ENCODE measurements at places on chromosomes 7 and 10.

DNA sequence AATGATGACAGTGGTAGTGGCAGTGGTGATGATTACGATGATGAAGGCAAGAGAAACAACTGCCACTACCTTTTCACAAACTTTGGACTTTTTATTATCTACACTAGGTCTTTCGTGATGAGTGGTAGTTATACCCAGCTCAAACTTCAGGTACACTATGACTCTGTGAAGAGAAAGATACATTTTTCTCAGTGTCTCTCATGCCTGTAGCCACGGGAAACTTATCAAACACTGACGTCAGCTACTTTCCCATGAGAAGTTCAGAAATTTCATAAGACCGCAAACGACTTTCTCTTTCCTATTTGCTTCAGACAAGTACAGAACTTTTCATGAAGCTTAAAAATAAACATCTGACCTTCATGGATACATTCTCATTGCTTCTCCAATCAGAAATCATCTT lies 57.0 kb downstream of the CALD1 start:
- DNase-seq: no peak

- no peak for DNase-seq
Measured at GRCh38 chr10:42983591-42983990, 93.3 kb upstream of the RET start.

GRCh38 chr7:13420726-13421125 lies 568.7 kb downstream of the ETV1 start:
- DNase-seq: no peak

DNA sequence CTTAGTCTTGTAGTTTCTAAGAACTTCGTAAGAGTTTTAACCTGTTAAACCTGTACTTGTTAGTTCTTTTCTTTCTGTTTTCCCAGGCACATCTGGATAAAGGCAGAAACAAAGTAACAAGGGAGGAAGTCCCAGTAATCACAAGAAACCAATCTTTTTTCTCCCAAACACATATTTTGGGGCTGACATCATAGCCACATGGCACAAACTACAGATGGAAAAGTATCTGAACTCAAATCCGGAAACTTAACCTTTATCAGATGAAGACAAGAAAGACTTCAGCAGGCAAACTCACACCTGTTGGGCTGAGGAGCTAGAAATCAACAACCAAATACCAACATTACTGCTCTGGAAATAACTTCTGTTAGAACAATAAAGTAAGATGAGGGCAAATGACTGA lies 67.1 kb downstream of the CUBN start:
- no peak for DNase-seq

- no peak for DNase-seq
Measured at GRCh38 chr7:135929249-135929648, 47.9 kb downstream of the MTPN start.

- DNase-seq: no peak
Measured at GRCh38 chr10:104197364-104197763, 34.8 kb downstream of the CFAP43 start.

GRCh38 chr7:105838627-105839231 lies 37.7 kb downstream of the ATXN7L1 start:
- DNase-seq: no peak

DNA sequence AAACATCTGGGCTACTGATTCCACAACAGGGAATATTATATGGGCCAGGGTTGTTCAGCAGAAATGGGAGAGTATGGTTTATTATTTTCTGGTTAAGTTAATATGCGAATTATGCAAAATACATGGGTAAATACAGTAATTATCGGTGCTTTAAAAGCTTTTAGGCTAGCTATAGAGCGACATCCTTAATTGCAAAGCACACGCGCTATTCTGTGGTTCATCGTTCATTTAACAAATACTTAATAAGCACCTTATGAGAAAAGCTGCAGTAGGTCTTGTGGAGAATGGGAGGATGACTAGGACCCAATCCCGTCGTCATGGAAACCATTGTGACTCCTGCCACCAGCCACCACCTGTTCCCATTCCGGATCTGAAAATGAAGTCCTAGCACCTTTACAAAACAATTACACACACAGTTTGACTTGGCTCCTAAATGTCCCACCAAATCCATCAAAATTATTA lies 623 bp upstream of the CEP41 start:
- DNase-seq: no peak

DNA sequence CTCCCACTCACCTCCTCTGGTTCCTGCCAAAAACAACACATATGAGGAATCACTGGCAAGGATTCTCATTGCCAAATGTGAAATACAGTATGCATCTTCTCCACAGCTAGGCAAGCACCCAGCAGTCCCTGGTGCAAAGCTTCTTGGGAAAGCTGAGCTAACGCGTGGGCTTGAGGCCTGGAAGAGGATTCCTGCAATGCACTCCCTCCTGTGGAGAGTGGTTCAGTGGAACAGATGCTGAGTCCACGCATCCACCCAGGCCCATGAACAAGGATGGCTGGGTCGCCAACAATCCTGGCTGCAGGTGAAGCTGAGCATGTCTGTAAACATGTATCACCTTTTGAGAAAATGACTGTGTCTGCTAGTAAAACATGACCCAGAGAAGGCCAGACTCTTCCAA lies 113.2 kb upstream of the CHST15 start:
- DNase-seq: no peak

- no peak for DNase-seq
Measured at GRCh38 chr10:66307826-66308225, 618.0 kb upstream of the LRRTM3 start.

- no peak for DNase-seq
Measured at GRCh38 chr7:133331861-133332260, 79.0 kb downstream of the EXOC4 start.

GRCh38 chr10:130804281-130804680 lies 507.2 kb downstream of the TCERG1L start:
- DNase-seq: no peak
